ENCODE measurements at places on chromosomes 13 and 19.

DNA sequence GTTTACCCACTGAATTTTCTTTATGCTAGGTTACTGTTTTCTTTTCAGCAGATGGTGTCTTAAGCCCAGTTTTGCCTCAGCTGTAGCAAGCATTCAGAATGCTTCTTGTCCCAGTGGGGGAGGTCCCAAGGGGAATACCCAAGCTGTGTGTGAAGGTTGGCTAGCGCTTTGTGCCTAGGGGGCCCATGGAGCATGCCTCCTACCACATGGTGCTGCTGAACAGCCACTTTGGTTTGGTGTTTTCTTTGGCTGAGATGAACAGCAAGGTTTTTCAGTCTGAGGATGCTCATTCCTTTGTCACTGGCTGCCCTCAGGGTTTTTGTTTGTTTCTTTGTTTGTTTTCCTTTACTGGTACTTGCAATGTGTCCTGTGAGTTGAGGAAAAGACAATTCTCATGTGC lies 99.0 kb downstream of the PCDH20 start:
- no peak for DNase-seq

DNA sequence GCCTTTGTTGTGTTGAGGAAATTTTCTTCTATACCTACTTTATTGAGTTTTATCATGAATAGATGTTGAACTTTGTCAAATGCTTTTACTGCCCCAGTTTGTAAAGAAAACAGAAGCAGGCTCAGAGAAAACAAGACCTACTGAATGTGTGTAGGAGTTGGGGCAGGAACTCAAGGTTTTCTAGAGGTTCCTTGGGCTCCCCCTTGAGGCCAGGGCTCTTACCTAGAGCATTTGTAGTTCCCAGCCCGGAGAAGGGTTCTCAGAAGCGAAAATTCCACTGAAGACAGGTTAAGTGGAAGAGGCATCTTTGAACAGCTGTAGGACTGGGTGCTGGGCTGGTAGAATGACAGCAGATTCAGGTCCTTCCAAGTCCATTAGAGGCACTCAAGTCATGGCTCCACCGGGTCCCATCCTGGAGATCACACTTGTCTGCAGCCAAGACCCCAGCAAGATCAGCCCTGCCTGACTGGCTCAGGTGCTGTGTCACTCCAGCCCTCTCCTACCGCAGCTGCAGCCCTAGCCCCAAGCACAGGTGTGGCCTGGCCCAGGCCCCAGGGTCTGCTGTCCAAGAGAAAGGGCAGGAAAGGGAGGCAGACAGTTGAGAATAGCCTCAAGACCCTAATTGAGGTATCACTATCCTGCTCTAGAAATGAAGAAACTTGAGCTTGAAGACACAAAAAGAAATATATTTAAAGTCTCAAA lies 425.5 kb downstream of the PCDH20 start:
- no peak for DNase-seq

GRCh38 chr19:751501-752341 lies 809 bp downstream of the MISP start:
- no peak for DNase-seq

GRCh38 chr19:1813192-1814182 lies 1.4 kb upstream of the ATP8B3 start:
- DNase-seq, result no peak

DNA sequence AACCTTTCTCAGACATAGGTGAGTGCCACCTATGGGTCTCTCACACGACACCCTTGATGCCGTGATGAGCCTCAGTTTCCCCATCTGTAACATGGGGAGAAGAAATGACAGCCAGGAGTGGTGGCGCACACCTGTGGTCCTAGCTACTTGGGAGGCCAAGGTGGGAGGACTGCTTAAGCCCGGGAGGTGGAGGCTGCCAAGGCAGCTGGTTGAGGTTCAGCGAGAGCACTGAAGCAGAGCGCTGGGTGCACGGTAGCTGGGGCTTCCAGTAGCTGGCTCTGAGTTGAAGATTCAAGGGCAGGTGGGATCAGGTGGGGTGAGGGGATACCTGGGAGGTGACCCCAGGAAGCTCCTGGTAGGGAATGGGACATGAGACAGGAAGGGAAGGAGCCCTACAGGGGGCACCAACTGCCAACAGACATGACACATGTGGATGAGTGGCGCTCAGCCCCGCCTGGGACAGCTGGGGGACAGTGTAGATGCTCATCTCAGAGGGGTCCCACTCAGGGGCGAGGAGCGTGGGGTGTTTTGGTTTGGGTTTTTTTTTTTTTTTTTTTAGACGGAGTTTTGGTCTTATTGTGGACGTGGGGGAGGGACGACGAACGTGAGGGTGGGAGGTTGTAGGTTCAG lies 6.5 kb upstream of the SSBP4 start:
- DNase-seq, result no peak

- no peak for DNase-seq
Measured at GRCh38 chr13:113950451-113951245, 23.2 kb downstream of the C13orf46 start.

- no peak for DNase-seq
Measured at GRCh38 chr13:76635232-76636230, 250.7 kb downstream of the KCTD12 start.

Measured in stimulated activated CD8-positive, alpha-beta memory T cell treated with anti-CD3 and anti-CD28 coated beads, Interleukin-7, amount 100 ng/mL, for 1 hour (primary cell).